ENCODE measurements at places on chromosomes 6 and 20.
A peak's percentile ranks its signal among the peaks of the same experiment; 100 is the strongest.

GRCh38 chr20:47736570-47737152, 48.6 kb downstream of the SULF2 start:
- no peak for DNase-seq

DNA sequence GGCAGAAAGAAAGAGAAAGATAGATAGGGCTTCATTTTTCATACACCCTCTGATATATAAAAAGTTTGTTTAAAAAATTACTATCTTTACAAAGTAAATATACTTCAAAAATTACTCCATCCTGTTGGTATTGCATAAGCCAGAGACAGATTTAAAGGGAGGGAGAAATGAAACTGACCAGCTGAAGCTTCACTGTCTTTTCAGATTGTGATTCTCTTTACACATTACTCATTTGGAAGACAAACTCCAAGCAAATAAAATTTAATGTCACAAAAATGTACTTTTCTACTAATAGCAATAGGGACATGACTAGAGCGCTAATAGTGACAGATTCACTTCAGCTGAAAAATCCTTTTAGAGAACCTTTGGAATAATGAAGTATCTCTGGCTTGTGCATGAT, 38.6 kb upstream of the MARCKS start:
- DNase-seq: no peak

DNA sequence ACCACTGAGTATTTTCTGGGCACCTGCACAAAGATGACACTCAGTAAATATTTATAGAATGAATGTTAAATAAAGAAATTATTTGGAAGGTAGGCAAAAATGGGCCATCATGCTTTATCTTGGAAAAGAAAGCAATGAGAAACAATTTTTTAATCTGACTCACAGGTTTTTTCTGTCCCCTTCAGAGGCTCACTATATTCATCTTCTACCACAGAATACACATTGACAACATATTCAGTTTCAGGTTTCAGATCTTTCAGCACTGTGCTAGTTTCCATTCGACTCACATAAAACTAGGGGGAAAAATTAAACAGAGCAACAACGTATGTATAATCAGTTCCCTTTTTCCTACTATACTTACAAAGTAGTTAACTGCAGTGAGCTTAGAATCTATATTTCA, 58.3 kb downstream of the COL12A1 start:
- DNase-seq: no peak

DNA sequence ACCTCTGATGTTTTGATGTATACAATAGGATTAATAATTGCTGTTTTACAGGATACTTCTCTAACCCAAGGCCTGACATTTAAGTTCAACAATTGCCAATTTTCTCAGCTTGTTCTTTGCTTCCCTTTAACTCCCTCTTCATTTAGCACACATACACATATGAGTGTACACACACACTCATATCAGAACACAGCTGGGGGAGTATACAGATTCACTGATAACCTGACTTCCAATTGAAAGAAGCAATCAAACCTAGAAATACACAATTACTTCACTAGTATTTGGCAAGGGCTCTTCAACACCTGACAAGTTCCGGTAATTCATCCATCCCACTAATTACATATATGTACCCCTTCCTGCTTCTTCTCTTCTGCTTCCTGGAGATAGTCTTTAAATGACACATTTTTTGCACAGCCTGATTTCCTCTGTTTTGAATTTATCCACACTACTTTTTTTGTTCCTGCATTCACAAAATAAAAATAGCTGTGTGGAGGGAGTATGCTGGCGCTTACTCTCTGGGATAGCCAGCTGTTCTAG, 11.2 kb downstream of the UST start:
- DNase-seq: no peak

DNA sequence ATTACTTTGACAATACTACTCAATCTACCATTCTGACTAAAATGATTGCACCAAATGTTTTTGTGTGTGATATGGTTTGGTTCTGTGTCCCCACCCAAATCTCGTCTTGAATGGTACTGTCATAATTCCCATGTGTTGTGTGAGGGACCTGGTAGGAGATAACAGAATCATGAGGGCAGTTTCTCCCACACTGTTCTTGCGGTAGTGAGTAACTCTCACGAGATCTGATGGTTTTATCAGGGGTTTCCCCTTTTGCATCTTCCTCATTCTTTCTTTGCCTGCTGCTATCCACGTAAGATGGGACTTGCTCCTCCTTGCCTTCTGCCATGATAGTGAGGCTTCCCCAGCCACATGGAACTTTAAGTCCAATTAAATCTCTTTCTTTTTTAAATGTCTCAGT, 20.8 kb downstream of the SYCP2 start:
- DNase-seq: peak; percentile 8

Measured in stimulated activated naive B cell treated with anti-CD40 and anti-IgM and Interleukin-4, amounts not matched to agents 10 μg/mL and 1 μg/mL and 100 μg/mL, for 72 hours (primary cell).